ENCODE measurements at places on chromosomes 5 and 9.
A peak's percentile ranks its signal among the peaks of the same experiment; 100 is the strongest.

- peak; percentile 6 for DNase-seq
Observed at GRCh38 chr5:31860726-31861433, 221.9 kb downstream of the PDZD2 start.

- no peak for DNase-seq
Observed at GRCh38 chr9:122036988-122037387, 56.1 kb downstream of the TTLL11 start.

DNA sequence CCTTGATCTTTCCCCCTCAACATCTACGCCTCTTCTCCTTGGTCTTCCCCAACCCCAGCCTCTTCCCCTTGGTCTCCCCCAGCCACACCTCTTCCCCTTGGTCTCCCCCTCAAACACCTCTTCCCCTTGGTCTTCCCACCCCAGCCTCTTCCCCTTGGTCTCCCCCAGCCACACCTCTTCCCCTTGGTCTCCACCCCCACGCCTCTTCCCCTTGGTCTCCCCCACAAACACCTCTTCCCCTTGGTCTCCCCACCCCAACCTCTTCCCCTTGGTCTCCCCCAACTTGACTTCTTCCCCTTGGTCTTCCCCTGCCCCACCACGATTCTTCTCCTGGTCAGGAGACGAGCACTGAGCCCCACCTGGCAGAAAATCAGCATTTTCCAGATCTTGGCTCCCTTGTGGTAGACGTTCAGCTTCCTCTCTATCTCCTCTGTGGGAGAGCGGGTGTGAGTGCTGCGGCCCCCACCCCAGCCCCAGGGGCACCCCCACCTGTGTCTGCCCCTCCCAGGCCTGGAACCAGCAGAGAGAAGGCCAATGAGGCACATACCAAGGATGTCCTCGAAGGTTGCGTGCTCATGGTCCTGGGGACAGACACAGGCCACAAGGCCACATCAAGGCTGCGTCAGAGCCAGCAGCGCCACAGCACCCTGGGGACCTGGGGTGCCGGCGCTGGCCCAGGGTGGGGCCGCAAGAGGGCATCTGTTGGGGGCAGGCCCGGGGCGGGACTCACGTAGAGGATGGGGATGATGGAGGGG, 7.0 kb downstream of the NSMF start:
- peak; percentile 3 for DNase-seq

- DNase-seq, result no peak
Observed at GRCh38 chr5:32165597-32165996, 8.5 kb downstream of the GOLPH3 start.

GRCh38 chr5:118095115-118095514, 893.2 kb downstream of the DTWD2 start:
- no peak for DNase-seq

DNA sequence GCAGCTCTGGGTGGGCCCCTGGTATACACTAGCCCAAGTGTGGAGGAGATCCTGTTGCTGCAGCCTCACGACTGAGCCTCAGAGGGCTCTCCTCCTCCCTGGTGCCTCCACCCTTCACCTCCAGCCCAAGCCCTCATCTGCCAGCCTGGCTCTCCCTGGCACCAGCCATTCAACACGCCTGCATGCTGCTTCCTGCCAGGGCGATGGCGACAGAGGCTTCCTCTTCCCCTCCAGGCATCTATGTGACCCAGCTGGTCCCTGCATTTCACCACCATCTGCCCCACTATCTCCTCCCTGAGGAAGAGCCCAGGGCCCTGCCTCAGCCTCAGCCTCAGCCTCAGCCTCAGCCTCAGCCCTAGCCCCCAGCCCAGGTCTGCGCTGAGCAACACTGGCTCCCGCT, 54.8 kb upstream of the ANGPTL2 start:
- no peak for DNase-seq

DNA sequence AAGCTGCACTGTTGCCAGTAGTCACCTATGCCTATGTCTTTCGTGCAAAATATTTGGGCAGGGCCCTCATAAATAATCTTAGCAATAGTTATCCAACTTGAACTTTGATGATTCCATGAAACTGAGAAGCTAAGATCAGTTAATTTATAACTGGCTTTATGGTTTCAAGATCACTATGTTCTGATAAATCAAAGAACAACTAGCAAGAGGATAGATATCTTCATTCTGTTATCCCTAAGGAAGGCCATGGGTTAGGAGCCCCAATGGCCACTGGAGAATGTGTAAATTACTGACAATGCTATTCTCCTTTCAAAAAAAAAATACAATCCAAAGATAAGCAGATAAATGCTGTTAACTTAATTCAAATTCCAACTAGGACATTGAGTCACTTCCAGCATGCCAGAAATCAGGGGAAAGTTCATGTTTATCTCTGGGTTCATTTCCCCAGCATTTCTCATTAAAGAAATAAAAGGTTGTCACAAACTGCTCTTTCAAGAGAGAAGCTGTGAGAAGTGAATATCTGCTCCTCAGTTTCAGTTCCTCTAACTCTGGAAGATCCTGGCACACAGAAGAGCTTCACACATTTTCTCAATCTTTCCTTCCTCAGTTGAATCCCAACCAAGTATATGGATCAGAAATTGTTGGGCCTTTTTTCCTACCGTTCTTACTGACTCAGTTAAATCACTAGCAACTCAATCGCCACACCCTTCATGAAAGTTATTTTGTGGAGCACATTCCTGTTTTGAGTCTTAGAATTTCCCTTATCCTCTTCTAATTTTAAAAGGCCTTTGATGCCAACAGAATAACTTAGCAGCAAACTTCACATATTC, 59.6 kb upstream of the SLC1A1 start:
- no peak for DNase-seq

DNA sequence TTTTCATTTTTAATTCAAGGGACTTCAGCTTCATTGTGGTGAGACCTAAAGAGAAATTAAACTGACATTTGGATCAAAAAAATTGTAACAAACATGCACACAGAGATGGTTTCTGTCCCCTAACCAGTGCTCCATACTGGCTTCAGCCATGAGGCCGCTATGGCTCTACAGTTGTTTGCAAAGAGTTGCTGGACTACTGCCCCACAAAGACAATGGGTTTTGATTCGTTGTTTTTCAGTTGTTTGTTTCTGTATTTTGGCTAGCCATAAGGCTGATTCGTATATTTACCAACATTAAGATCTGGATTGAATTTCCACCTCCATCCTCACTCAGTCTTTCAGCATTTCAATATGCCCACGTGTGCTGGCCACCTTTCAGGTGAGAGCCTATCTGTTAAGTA, 163.7 kb upstream of the KIF2A start:
- DNase-seq, result no peak

- DNase-seq, result no peak
Observed at GRCh38 chr9:129615407-129616285, 5.3 kb downstream of the C9orf50 start.

DNA sequence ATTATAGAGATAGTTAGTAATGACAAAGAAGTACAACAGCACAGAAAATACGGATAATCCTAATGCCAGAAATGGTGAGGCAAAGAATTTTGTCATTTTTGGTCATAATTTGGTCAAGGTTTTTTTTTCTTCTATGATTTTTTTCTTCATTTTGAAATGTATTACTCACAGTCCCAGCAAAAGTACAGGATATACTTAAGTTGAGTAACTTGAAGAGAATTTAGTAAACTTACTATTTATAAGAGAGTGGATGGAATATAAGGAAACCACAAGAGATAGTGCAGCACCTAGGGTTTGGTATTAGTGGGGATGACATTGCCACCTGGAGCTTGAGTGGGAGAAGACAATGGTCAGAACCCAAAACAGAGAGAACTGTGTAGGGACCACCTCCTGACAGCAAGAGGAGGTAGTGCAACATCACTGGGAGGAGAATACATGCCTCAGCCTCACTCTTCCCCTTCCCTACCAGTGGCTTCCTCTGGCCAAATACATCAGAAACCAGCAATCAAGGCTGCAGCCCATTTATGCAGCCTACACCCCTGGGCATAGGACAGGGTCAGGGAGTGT, 434.5 kb upstream of the TRPC7 start:
- DNase-seq, result no peak

GRCh38 chr5:94375801-94376200, 242.6 kb downstream of the KIAA0825 start:
- no peak for DNase-seq

GRCh38 chr5:172534229-172535107, 80.1 kb upstream of the SH3PXD2B start:
- no peak for DNase-seq

DNA sequence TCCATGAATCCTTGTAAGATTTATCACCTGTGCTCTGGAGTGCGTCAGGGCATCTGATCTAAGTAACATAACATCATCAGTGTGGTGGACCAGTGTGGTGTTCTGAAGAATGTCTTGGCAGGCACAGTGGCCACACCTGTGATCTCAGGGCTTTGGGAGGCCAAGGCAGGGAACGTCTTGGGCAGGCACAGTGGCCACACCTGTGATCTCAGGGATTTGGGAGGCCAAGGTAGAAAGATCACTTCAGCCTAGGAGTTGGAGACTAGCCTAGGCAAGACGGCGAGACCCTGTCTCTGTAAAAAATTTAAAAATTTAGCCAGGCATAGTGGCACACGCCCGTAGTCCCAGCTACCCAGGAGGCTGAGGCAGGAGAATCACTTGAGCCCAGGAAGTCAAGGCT, 185.5 kb downstream of the CACNA1B start:
- no peak for DNase-seq

- DNase-seq, result no peak
Observed at GRCh38 chr5:14229734-14230133, 86.6 kb downstream of the TRIO start.

DNA sequence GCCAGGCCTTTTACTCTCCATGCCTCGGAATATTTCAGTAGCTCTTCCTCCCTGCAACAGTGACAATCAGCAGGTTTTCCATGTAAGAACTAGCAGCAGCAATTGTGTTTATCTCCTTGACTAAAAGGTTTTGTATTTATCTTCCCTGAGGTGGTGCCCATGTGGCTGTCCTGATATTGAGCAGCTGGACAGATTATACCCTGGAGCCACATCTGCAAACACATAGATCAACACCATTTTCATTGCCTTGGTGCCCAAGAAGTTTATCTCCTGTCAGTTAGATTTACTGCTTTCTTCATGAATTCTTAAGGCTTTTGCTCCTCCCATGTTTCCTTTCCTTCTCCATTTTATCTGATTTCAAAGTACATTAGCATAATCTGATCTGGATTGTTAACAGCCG, 378.4 kb downstream of the SPATA31D1 start:
- DNase-seq, result no peak

GRCh38 chr5:159094745-159095144, 5.0 kb downstream of the EBF1 start:
- DNase-seq, result peak; percentile 46

DNA sequence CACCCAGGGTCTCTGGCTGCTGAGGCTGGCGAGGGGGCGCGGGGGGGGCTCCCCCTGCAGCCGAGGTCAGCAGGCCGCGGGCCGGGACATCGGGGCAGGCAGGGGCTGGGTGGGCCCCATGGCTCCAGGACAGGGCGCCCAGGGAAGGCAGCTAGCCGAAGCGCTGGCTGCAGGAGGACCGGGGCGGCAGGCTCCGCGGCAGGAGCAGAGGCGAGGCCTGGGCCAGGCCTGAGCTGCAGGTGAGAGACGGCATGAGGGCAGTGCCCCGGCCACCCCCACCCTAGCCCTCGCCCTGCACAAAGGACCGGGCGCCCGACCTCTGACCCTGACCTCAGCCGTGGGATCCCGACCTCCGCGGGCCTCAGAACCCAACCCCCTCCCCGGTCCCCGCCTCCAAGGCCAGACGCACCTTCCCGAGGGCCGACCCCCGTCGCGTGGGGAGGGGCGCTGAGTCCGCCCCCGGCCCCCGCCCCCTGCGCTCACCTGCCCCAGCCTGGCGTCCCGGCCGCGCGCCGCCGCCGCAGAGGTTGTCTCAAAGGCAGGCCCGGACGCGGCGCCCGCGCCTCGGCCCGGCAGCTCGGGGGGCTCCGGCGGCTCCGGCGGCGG, 431 bp downstream of the RNF208 start:
- DNase-seq, result no peak

GRCh38 chr5:135578305-135578684, 496 bp downstream of the CXCL14 start:
- no peak for DNase-seq

- no peak for DNase-seq
Observed at GRCh38 chr5:122101636-122102285, 23.7 kb upstream of the LOX start.

- no peak for DNase-seq
Observed at GRCh38 chr9:84061613-84062193, 81.1 kb downstream of the RMI1 start.

DNA sequence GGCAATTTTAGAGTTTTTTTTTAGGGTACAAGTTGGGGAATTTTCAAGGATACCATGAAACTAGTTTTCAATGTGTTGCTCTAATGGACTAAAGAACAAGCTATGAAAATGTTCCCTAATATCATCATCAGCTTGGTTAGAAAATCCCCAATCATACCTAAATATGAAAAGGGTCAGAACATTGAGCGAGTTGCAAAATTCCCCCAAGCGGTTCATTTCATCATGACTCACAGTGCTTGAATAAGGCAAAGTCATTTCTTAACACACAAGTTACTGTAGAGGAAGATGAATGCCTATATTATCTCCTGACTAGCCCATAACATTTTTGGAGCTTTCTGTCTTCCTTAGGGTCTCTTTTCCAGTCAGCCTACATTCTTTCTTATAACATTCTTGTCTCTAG, 62.7 kb downstream of the ST8SIA4 start:
- DNase-seq, result no peak

DNA sequence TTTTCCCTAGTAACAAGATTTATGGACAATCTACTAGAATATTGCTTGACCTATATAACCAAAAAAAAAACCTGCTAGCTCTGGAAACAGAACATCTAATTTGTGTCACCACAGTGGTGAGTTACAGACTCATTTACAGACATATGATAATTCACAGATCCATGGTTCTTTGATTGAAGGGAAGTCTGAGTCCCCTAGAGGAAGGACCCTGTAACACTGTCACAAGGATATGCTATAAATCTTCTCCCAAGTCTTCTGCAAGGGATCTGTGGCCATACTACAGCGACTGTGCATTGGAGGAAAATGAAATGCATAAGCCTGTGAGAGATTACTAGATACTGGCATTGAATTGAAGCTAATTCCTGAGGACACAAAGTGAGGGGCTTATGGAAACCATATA, 630.6 kb upstream of the SGCD start:
- DNase-seq, result no peak

GRCh38 chr9:11318946-11319345, 706.1 kb upstream of the PTPRD start:
- no peak for DNase-seq

GRCh38 chr5:32711362-32711680, 200 bp downstream of the NPR3 start:
- no peak for DNase-seq

GRCh38 chr5:82820961-82821845, 256.0 kb downstream of the TMEM167A start:
- no peak for DNase-seq
